NCI-H774 (cell line): ENCODE measurements at places on chromosomes 11 and 22.

GRCh38 chr11:109480251-109480650, 58.3 kb downstream of the C11orf87 start:
- no peak for DNase-seq

GRCh38 chr22:43166132-43166930, 15.0 kb downstream of the TSPO start:
- no peak for DNase-seq

DNA sequence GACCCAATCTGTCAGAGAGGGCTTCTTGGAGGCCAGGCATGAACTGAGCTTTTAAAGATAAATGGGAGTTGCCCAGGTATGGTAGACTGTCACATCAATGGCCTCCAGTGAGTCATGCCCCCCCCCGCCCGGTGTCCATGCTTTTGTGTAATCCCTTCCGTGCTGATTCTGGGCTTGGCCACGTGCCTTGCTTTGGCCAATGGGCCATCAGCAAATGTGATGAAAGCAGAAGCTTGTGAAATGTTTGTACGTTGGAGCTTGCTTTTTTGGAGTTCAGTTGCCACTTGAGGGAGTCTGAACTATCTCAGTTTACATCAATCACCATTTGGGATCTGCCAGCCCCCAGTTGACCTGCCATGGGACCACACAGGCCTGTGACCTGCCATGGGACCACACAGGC, 4.3 kb upstream of the THY1 start:
- no peak for DNase-seq

- no peak for DNase-seq
These were observed 80.0 kb downstream of the C11orf91 start for GRCh38 chr11:33620423-33621171.

DNA sequence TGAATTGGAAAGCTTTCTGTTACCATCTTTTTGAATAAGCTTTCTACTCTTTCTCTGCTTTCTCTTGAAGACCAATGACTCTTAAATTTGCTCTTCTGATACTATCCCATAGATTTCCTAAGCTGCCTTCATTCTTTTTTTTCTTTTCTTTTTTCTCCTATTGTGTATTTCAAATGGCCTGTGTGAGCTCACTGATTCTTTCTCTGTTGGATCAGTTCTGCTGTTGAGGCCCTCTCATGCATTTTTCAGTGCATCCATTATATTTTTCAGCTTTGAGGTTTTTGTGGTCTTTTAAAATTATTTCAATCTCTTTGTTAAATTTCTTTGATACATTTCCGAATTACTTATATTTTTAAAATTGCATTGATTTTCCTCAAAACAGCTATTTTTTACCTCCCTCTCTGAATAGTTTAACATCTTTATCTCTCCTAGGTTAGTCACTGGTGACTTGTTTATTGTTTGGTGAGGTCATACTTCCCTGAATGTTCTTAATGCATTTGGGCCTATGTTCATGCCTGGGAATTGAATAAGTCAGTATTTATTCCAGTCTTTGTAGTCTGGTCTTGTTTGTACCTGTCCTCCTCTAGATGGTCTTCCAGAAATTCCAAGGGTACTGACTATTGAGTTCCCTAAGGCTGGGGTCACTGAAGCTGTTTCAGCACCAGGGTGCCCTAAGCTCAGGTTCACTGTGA, 110.6 kb upstream of the SERPIND1 start:
- no peak for DNase-seq

- no peak for DNase-seq
These were observed 144.3 kb downstream of the TEAD1 start for GRCh38 chr11:12818333-12819015.

- no peak for DNase-seq
These were observed 2.1 kb downstream of the CERK start for GRCh38 chr22:46735747-46736608.

DNA sequence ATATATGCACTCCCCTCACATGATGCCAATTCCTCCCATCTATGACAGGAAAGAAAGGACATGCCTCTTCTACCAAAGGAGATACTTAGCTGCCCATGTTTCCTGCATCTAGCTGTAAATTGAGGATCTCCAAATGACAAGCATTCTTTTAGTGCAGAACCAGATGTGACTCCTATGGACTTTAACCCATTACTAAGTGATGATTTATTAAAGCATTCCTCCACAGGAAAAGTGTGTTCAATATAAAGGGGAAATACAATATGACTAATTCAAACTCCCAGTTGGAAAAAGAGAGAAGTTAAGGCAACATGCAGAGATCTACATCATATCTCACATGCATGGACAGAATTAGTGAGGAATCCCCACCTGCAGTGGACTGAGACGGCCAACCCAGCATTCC, 221.3 kb downstream of the FAM76B start:
- DNase-seq, result no peak

GRCh38 chr22:49639956-49640355, 187.7 kb downstream of the BRD1 start:
- no peak for DNase-seq

DNA sequence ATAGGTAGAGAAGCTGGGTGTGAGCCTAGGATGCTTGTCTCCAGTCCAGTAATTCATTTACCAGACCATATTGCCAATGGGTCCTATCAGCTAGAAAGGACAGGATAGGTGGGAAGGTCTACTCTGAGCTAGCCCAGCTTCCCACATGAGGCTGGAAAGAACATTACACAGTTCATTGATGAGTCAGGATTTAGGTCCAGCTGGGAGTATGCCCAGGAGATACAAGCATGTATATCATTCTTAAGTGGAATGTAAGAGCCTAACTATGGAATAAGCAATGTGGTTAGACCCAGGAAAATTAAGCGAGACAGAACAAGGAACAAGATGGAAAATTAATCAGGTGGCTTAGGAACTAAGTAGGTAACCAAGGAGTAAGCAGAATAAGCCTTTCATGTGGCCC, 59.0 kb upstream of the TBCEL start:
- DNase-seq, result no peak

DNA sequence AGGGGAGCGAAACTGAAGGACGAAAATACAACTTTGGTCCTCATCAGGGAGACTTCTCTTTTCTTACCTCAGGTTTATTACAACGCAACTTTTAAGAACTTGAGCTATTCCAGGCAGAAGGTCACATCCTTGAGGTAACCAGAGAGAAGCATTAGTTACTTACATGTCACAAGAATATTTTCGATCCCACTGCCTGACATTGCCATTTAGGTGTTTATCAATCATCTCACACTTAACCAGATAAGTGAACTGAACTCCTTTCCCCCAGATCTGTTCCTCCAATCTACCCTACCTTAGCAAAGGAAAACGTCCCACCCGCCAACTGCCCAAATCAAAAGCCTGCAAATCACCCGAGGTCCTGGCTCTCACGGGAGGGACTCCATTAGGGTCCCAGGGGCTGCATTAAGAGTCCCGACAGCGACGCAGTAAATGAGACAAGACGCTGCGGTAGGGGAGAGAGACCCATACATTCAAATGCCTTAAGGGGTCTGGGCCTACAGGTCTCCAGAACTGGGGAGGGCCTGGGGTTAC, 734 bp downstream of the ZNF280B start:
- DNase-seq, result no peak

DNA sequence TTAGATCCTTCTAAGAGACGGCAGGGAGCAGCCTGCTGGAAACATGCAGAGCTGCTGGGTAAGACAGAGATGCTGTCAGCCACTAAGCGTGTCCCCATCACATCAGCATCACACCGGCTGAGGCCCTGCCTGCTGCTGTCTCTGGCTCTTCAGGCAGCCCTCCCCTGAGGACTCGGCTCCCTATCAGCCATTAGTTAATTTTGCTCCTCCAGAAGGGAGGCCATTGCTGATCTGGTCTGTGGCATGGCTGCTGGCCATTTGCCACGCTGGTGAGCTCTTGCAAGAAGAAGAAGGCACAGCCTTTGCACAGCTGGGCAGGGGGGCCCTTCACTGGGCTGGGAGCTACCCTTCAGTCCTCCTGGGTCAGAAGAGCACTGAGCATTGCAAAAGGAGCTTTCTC, 131.2 kb upstream of the PARVA start:
- DNase-seq, result no peak

DNA sequence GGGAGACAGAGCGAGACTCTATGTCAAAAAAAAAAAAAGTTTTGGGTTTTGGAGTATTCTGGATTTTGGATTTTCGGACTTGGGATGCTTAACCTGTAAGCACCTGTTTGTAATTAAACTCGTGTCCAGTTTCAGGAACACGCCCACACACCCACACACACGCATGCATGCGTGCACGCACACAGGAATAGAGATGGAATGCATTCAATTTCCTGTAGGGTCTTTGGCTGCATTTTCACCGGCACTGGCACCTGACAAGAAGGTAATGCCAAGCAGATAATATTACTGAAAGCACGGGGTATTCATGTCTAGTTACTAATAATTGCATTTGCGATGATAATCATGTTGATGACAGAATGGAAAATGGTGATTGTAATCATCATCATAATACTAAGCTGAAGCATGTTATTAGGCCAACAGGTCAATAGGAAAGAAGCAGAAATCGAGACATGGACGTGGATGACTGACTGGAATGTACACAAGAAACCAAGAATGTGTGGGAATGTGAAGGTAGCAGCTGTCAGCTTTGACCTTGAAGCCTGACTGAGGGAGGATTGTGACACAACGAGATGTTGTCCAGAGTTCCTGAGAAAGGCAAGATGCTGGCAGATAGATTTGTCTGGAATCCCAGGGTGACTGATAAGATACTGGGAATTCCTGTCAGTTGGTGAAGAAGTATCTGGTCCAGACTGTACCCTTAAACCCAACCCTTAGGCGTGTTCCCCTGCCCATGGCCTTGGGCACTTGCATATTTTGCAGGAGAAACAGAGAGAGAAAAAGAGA, 108.6 kb downstream of the SYN3 start:
- DNase-seq, result no peak

DNA sequence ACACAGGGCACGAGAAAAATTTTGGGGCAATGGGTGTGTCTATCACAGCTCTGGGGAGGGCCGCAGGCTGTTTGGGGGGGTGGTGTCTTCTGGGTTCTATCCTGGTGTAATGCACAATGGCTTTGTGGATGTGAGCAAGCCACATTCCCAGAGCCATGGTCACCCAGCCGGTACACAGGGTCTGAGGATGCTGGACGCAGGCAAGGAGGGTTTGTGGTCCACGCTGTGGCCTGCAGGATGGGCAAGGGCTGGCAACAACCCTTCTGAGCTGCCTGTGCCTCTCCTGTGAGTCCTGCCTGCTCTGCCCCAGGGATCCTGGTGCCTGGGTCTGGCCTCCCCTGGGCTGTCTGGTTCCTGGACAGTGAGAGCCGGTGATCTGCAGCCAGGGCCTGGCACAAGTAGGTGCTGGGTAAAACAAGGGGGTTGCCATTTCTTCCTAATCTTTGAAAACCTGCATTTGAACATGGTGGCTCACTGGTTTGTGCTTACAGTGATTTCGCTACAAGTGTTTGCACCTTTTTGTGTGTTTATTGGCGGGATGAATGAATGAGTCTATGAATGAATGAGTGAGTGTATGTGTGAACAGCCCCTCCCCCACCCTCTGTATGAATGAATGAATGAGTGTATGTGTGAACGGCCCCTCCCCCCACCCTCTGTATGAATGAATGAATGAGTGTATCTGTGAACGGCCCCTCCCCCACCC, 4.4 kb upstream of the MRPL23 start:
- no peak for DNase-seq
